ENCODE measurements at places on chromosomes 3 and 15.

- no peak for DNase-seq
These were observed 31.7 kb downstream of the CADPS start for GRCh38 chr3:62843508-62843907.

- no peak for DNase-seq
These were observed 135.8 kb upstream of the ABHD17C start for GRCh38 chr15:80559320-80559693.

GRCh38 chr3:5238545-5238944 is 51.0 kb downstream of the EDEM1 start:
- DNase-seq, result no peak

GRCh38 chr3:55675478-55675877 is 188.4 kb upstream of the WNT5A start:
- DNase-seq, result no peak

DNA sequence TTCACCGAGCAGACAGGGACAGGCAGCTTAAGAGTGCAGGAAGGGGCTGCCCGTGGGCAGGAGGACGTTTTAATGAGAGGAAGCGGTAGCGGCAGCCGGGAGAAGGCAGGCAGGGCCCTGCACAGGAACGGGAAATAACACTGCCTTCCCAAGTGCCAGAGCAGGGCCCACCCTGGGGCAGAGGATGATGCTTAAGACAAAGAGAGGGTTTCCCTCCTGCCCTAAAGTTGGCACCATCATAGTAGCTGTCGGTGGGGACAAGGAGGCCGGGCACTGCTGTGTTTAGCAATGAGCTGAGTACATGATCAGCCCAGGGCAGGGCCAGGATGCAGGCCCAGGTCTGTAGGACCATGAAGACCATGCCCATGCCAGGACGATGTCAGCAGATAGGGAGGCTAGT is 21.7 kb downstream of the PRR20G start:
- DNase-seq, result no peak

DNA sequence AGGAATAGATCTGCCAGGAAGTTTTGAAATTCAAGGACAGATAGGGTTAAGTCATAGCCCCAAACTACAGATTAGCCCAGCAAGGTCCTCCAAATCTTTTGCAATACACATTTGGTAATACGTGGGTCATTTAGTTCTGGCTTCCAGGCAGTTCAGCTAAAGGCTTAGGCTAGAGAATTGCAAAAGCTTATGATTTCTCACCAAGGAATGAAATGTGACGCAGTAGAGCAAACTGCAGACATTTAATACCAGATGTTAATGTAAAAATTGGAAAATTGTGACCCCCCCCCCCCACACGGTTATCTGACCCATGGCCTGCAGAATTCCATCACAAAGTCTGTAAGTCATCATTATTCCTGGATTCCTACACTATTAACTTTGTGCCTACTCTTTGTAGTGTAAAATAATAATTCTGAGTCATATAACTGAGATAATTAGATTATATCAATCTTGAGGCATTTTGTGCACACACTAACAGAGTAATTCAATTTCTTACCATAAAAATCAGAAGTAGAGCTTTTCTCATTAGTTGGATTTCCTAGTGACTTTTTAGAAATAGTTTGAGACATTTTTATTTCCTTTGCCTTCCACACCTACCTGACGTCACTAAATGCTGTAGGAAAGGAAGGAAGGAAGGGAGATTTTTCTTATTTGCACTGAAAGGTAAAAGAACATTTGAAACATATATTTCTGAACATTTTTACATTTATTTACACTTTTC is 235.2 kb downstream of the DTWD1 start:
- DNase-seq, result no peak

- no peak for DNase-seq
These were observed 35.2 kb downstream of the MYZAP start for GRCh38 chr15:57626713-57627440.

GRCh38 chr3:37457378-37458065 is 283.1 kb upstream of the LRRFIP2 start:
- DNase-seq, result no peak

GRCh38 chr3:126537116-126537729 is 13.3 kb downstream of the CHST13 start:
- no peak for DNase-seq

GRCh38 chr3:197364410-197365071 is 66.1 kb upstream of the DLG1 start:
- DNase-seq, result no peak

GRCh38 chr15:68699881-68700454 is 120.7 kb downstream of the ANP32A start:
- no peak for DNase-seq

DNA sequence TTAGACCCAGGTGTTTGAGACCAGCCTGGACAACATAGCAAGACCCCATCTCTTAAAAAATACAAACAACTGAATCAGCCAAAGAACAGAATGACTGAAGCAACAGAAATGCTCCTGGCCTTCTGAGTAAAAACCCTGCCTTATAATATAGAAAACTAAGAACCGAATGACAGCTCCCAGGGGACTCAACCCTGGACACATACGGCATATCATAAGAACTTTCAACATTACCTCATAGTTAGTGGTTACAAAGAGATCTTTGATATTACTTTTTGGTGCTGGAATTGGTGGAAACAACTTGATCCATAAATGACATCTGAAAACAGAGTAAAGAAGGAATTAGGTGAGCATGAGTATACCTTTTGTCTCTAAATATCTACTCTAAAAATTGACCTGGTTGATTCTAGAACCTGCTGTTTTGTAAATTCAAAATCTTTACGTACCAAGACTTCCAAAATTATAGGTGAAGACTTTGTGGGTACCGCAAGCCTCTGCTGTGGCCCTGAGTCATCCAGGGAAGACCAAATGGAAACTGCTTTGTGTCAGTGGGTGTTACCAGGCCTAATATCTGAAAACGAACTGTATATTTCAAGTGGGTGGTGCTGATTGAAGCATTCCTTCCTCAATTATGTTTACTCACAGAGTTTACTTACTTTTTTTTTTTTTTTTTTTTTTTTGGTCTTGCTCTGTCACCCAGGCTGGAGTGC is 35.5 kb downstream of the IL5RA start:
- DNase-seq, result no peak

Measured in T-helper 17 cell (primary cell).